Esophagus squamous epithelium (tissue), 5 donors: ENCODE measurements at places on chromosomes 1 and 21.

- DNase-seq, result no peak
Observed at GRCh38 chr1:11338284-11338924, 65.4 kb downstream of the UBIAD1 start.

DNA sequence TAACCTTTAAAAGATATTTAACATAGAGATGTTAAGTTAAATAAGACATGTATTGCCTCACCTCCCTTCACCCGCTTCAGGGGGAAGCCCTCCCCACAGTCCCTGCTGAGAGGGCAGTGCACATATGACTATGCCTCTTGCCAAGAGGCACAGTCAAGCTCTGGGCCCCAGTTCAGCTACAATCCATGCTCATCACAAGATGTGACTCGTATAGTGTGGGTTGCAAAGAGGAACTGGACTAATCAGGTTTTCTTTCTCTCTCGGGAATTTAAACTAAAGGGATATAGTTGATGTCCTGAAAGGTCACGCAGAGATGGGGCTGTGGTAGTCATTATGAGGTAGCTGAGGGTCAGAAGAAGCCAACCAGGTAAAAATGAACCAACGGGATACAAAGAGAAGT is 35.6 kb downstream of the LYST start:
- DNase-seq, result no peak

DNA sequence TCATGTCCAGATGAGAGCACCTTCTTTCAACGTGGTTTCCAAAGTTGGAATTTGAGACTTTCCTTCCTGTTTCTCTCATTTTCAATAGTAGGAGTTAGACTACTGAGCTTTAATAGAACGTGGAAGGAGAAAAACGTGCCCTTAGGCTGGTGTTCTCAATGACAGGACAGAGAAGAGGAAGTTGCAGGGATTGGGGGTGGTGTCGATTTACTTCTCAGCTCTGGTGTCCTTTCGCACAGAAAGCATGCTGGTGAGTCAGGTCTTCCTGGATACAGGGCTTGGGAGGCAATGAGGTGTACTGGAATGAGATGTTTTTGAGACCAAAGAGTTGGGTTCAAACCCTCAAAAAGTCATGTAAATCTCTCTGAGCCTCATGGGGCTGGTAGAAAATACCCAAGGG is 67.1 kb downstream of the HIVEP3 start:
- no peak for DNase-seq

DNA sequence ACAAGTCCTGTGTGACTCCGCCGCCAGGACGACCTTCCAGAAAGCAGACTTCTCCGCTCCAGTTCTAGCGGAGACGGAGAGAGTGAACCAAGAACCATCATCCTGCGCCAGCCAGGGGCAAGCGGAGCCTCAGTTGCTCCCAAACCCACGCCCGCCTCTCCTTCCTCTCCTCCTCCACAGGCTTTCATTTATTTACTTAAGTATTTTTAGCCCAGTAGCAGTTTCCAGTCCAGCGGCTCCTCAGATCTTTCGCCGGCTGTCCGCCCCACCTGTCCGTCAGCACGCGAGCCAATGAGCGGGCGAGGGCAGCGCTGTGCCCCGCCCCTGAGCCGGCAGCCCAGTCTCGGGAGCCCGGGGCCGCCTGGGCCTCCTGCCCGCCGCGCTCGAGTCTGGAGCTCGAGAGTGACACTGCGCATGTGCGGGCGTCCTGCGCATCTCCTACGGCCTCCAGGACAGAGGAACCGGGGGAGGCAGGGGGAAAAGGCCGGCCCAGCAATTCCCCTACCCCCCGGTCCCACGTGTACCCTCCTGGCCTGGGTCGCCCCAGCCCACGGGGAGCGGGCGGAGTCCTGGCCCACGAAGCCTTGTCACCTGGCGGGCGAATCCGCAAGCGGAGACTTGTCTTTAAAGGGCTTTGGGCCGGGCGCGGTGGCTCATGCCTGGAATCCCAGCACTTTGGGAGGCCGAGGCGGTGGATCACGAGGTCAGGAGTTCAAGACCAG is at the start of gene FALEC:
FALEC (plus strand) TSS at position 425 of the 722 bp plus-strand sequence.
- peak; percentile 70 for DNase-seq

DNA sequence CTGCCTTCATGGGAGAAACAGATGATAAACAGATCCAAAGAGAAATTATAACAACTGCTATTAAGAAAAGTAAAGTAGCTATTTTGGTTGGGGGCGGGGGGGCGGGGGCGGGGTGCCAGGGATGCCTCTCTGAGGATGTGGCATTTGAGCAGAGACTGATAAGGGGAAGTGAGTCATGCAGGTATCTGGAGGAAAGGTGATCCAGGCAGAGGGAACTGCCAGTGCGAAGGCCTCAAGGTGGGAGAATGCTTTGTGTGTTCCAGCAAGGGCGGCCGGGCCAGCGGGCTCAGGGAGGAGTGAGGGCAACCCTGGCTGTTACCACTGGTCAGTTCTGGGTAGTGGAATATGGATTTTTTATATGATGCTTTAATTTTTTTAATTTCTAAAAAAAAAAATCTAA is 7.0 kb upstream of the TNFRSF1B start:
- DNase-seq, result no peak

DNA sequence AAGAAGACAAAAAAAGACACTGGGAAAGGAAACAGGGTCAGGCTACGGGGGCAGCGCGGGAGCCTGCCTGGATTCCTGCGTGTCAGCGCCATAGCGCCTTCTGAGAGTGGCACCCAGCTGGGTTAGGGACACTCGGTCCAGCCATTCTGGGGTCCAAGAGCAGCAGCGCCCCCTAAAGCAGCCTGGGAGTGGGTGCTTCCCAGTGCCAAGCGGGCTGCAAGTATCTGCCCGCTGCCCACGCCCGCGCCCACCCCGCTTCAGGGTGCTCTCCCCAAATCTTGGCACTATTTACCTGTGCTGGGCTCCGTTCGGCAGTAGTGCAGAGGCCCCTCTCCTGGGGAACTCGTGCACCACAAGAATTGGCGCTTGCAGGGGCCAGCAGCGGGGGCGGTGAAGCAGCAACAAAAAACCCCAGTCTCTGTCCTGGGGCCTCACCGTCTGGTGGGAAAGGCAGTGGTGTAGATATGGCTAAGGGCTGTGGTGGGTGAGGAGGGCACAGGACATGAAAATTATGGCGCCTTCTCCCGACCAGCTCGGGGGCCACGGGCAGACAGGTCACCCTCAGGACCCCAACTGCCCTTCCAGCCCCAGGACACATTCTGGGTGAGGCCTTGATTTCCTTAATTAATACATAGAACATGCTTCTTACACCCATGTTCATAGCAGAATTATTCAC is 24.1 kb upstream of the LBR start:
- no peak for DNase-seq

DNA sequence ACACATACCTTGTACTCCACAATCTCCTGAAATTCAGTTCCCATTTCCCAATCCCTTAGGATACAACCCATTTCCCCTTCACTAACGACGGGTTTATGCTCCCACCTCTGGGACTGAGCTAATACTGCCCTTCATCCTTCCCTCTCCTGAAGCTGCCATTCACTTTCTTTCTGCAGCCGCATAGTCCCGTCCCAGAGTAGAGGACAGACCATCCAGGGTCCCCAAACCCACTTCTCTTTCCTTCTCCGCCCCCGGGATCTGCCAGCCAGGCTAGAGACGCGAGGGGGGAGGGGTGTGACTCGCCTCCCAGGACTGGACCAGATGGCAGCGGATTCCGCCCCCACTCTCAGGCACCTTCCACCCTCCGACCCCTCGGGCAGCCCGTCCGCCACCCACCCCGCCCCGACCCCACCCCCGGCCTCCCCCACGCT is 679 bp downstream of the ABL2 start:
- DNase-seq, result no peak
